ENCODE measurements at places on chromosomes 5 and 9. TPM values are rescaled to one million over a fixed set of nuclear protein-coding genes. Genes with fewer than 3 reads are reported as not detected.

- H3K36me3 ChIP-seq = no peaks in the 10 kb centered on the region
- no peaks in the 10 kb centered on the region for H3K4me1 ChIP-seq
- H3K4me3 ChIP-seq = no peak overlapping the region
- H3K27me3 ChIP-seq = no peaks in the 10 kb centered on the region
These were observed 293.2 kb downstream of the CTNND2 start for GRCh38 chr5:11611011-11611410.

GRCh38 chr5:153774686-153775085 lies 264.0 kb downstream of the FAM114A2 start:
- no peak for DNase-seq
- H3K27ac ChIP-seq = no peak overlapping the region
- H3K27me3 ChIP-seq = peaks cover 29% of the 10 kb centered on the region
- H3K36me3 ChIP-seq = no peaks in the 10 kb centered on the region
- H3K4me3 ChIP-seq = no peak overlapping the region

DNA sequence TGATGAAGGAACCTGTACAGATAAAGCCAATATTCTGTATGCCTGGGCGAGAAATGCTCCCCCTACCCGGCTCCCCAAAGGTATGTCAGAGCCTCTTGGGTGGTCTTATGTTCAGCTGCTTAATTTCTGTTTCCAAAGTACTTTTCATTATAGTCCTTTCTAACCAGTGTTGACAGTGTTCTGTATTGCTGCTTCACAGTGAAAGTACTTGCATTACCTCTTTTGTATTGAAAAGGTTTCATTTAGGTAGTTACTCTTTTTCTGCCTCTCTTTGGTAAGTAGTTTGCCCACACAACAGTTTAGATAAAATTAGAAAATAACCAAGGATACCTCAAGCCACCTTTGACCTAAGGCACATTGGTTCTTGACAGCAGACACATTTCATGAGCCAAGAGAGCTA lies 169.9 kb downstream of the PAM start:
- peaks cover 16% of the 10 kb centered on the region for H3K4me1 ChIP-seq
- peaks cover 13% of the 10 kb centered on the region for H3K36me3 ChIP-seq
- DNase-seq = no peak
- no peak overlapping the region for H3K4me3 ChIP-seq
- no peak overlapping the region for H3K27ac ChIP-seq

GRCh38 chr5:31948006-31948405 lies 226.1 kb downstream of the GOLPH3 start:
- DNase-seq = no peak
- no peaks in the 10 kb centered on the region for H3K27me3 ChIP-seq
- no peak overlapping the region for H3K4me3 ChIP-seq

The OR1J2 gene
- not detected for total RNA-seq

- no peak for DNase-seq
- no peak overlapping the region for H3K27ac ChIP-seq
- H3K4me1 ChIP-seq = no peaks in the 10 kb centered on the region
These were observed 21.7 kb downstream of the SLC6A18 start for GRCh38 chr5:1246711-1247431.

DNA sequence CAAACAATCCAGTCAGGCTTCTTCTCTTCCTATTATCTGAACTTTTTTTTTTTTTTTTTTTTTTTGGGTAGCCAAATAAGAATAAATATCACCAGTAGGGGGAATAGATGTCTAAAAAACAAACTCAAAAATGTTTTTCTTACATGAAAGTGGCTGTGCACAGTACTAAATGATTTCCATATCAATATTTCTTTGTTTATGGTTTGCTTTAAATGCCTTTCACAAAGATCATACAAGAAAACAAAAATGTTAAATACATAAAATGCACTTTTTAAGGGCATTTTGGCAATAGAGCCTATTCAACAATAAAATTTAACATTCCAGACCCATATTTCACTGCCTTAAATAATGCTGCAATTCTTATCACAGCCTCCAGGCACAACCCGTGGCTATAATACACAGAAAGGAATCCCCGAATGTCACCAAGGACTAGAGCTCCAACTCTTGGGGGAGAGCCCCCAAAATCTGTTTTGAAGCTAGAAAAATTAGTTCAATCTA lies 91.1 kb upstream of the TBCA start:
- H3K27me3 ChIP-seq = peaks cover 12% of the 10 kb centered on the region
- H3K36me3 ChIP-seq = no peaks in the 10 kb centered on the region
- DNase-seq = no peak
- H3K27ac ChIP-seq = no peak overlapping the region

The F12 gene
- 0.45 TPM for total RNA-seq

DNA sequence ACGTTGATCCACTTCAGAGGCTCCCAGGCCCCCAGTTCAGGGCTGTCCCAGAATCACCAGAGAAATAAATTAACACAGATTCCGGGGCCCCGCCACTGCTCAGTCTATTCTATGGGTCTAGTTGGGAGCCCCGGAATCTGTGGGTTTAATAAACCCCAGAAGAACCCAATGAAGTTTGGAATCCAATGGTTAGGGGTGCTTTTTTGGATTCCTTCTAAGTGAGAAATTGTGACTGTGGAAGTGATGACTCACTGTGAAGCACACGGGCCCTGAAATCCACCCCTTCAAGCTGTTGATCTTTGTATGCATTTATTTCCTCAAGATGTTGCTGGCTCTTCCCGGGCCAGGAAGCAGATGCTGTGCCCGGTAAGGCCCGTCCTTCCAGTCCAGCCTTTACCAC lies 57.3 kb upstream of the SLC28A3 start:
- H3K4me1 ChIP-seq = no peaks in the 10 kb centered on the region
- no peak overlapping the region for H3K27ac ChIP-seq
- no peak overlapping the region for H3K4me3 ChIP-seq
- no peaks in the 10 kb centered on the region for H3K36me3 ChIP-seq
- no peaks in the 10 kb centered on the region for H3K27me3 ChIP-seq
